ENCODE measurements at places on chromosomes 2 and 18.

- peak; percentile 38 for DNase-seq
These were observed 126.0 kb downstream of the OSBPL1A start for GRCh38 chr18:24271381-24272228.

DNA sequence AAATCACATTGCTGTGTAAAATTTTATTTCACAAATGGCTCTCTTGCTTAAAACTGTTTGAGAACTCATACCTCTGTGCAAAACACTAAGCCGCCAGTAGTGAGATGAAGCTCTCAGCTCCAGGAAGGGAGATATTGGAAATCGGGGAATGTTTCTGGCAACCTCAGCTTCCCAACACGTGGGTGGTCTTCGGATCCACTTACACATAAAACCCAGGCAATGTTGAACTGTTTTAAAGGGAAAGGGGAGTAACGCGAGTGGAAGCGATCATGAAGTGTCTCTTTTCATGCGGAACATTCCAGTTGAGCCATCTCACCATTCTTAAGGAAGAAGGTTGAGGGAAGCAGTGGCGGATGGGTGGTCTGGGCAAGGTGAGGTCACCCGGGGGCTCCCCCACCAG lies 136.8 kb downstream of the ASB1 start:
- no peak for DNase-seq

- DNase-seq = no peak
These were observed 579.3 kb downstream of the PIK3C3 start for GRCh38 chr18:42534313-42534712.

- DNase-seq = peak; percentile 54
These were observed 61.3 kb downstream of the LONRF2 start for GRCh38 chr2:100260712-100261620.

GRCh38 chr2:181371782-181372645 lies 85.2 kb upstream of the ITGA4 start:
- DNase-seq = no peak

DNA sequence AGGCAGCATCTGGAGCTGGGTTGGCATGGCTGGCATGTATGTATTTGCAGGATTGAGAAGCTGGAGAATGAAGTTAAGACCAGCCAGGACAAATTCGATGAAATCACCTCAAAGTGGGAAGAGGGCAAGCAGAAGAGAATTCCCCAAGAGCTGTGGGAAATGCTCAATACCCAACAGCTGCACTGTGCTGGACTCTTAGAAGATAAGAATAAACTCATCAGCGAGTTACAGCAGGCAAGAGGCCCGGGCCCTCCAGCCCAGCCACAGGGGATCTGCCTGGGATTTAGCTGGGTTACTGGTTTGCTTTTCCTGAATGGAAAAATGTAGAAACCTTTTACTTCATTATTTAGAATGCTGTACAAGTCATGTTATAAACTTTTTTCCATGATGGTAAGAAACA lies 22.5 kb downstream of the DRC1 start:
- DNase-seq = no peak

DNA sequence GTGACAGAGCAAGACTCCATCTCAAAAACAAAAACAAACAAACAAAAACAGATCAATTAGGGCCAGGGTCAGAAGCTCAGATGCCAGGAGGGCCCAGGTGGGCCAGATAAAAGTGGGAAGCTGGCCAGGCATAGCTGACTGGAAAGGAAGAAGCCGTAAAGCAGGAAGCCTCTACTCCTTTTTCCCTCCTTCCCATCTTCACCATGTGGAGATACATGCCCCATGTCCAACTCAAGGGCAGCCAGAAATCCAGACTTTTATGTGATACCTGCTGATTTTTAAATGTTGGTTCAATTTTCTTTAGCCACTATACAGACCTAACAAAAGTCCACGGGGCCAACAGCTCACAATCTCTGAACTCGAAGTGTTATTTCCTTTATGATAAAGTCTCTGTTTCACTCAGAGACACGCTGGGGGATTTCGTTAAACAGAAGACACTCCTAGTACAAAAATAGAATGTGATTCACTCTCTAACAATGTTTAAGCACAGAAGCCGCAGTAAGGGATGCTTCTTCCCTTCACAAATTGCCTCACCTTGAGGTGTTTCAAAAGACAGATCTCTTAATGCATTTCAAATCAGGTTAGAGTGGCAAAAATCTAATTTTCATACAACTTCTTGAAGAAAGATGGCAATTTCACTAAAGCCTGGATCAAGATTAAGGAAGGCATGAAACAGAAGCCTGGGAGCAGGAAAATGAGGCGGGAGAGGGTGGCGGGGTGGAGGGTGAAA lies 14.0 kb downstream of the TMEM247 start:
- DNase-seq = peak; percentile 24

- DNase-seq = no peak
These were observed 3.2 kb downstream of the KLHL14 start for GRCh38 chr18:32769586-32770053.

DNA sequence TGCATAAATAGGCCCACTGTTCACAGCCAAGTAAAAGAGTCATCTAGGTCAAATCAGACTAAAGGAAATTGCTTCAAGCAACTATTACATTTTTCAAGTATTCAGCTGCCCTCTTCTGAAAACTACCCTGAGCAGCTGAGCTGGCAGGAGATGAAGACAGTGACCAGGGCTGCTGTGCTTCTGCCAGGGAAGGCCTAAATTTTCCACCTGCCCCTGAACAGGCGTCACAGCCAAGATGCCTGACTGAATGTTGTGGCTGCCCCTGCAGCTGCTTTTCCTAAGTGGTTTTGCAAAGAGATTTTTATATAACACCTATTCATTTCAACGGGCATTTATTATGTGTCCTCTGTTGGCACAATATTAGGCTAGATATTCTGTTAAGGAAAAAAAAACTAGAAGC lies 96.7 kb upstream of the RPE start:
- DNase-seq = no peak

DNA sequence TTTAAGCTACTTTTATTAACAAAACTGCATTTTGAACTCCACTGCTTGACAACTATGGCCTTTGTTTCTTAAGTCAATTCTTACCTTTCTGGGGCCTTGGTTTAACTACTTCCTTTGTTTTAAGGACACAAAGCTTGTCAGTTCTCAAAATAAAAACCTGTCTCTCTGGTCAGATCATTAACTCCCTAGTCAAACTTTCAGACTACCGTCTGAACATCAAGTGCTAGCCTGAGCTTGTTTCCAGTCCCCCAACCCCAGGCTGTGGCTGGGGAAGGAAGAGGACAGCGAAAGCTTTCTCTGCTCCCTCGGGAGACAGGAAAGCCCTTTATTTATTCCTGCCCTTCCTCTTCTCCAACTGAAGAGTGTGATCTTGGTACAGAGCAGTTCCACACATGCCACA lies 1.7 kb downstream of the SH3YL1 start:
- no peak for DNase-seq

GRCh38 chr2:213420828-213421385 lies 136.6 kb downstream of the SPAG16 start:
- no peak for DNase-seq

GRCh38 chr2:175834477-175834876 lies 167.6 kb downstream of the LNPK start:
- no peak for DNase-seq
